Stimulated activated CD4-positive, alpha-beta T cell treated with anti-CD3 and anti-CD28 coated beads, Interleukin-1b, Interleukin-23, amount 100 ng/mL, for 1 hour (primary cell): ENCODE measurements at places on chromosomes 4 and X.

GRCh38 chrX:109704563-109704962 is 28.5 kb downstream of the ACSL4 start:
- no peak for DNase-seq

DNA sequence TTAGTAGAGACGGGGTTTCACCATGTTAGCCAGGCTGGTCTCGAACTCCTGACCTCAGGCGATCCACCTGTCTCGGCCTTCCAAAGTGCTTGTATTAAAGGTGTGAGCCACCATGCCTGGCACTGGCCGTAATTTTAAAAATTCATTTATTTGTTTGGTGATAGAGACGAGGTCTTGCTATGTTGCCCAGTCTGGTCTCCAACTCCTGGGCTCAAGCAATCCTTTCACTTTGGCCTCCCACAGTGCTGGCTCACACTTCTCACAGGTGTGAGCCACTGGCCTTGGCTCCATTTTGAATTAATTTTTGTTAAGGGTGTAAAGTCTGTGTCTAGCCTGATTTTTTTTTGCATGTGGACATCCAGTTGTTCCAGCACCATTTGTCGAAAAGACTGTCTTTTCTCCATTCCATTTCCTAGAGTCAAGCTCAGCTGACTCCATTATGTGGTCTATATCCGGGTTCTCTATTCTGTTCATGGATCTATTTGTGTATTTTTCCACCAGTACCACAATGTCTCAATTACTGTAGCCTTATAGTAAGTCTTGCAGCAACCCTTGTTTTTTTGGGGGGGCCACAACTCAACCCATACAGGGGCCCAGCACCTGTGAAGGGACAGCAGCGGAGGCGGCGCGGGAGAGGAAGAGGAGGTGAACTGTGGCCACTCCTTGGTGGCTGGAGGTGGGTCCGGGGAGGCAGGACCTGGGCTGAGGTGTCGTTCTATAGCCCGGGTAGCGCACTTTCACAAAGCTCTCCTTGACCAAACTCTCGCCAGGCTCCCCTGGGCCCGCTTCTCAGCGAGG is 1.5 kb upstream of the NSD2 start:
- DNase-seq, result no peak

- DNase-seq, result no peak
These were observed 339.2 kb upstream of the AADAT start for GRCh38 chr4:170428929-170429328.

DNA sequence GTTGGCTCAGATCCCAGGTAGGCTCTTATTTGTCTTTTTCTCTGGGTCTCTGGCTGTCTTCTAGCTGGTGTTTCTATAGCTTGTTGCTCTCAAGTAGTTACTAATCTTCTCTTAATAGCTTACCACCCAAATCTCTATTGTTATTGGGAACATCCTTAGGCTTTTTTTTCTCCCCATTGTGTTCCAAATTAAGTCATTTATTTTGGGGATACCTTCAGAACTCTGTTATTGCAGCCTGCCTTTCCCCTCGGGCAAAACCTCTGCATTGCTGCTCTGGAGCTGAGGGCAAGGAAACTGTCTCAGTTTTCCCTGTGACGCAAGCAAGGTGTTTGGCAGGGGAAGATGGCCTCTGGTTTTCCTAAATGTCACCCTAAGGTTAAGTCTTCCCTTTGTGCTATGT is 338.1 kb upstream of the ZCCHC13 start:
- no peak for DNase-seq

DNA sequence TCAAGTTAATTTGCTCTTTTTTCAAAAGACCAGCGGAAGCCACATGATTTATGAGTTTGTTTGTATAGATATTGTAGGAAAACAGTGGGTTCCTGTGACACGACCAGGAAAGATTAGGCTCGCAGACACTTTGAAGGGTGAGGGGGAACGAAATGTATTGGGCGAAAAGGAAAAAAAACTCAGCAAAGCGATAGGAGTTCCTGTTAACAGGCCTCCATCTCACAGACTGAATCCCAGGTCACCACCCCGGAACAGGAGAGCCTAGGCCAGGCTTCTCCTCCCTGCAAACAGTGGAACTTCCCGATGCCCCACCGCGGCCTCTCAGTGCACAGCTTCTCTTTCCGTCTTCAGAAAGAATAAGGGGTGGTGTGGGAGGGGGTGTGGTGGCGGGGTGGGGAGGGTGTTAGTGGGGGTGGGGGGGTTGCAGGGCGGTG is 181.8 kb upstream of the GPRIN3 start:
- no peak for DNase-seq

DNA sequence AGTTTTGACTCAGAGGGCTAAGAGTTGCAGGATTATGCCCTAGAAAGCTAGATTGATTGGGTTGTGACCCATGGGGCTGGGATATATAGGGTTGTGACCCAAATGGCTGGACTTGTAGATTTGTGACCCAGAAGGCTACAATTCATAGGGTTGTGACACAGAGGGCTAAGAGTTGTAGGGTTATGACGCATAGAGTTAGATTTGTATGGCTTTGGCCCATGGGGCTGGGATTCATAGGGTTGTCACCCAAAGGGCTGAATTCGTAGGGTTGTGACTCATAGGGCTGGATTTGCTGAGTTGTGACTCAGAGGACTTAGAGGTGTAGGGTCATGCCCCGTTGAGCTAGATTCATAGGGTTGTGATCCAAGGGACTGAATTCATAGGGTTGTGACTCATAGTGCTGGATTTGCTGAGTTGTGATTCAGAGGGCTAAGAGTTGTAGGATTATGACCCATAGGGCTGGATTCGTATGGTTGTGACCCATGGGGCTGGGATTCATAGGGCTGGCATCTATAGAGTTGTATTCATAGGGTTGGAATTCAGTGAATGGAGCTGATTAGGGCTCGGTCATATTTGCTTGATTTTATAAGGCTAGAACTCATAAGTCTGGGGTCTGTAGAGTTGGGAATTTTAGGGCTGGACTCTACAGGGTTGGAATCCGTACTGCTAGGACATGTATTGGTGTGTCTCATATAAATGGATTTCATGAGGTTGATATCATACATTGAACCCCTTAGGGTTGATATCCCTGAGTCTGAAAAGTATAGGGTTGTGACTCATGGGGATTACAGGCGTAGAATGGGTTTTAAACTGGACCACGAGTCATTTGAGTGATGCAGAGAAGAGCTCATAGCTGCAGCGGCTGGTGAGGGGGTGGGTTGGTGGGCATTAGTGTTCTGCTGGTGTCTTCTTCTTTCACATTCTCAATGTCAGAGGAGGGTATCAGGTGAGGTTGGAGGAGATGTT is 125.7 kb downstream of the CRLF2 start:
- no peak for DNase-seq
